ENCODE measurements at places on chromosomes 11 and 22.

GRCh38 chr11:70420008-70420464 lies 21.7 kb downstream of the CTTN start:
- DNase-seq, result no peak

- DNase-seq, result no peak
Observed at GRCh38 chr22:38023045-38023444, 34.2 kb upstream of the PICK1 start.

DNA sequence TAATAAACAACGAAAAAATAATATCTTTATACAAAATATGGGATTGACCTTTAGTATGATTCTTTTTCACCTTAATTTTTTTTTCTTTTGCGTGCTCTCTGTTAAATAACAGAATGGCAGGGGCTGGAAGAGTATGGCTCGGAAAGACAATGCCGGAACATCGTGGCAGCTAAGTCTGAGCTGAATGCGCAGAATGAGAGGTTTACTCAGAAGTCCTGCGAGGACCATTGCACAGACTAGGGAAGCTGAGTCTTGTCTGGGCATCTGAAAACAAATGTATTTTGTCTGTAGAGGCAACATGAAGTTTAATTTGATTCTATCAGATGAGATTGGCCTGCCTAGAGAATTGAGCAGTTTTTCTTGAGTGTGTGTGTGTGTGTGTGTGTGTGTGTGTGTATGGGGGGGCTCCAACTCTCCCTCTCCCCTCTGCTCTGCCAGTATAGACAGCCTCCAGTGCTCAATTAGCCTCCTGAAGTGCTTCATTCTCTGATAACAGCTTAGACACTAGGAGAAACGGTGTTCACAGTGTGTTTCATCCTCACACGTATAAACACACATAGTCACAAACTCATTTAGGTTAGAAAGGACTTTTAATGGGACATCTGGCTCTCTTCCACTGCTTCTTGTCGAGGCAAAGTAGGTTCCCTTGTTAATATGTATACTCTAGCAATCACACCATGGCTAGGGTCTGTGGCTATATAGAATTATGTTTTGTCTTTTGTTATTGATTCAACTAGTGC lies 244.3 kb upstream of the SORL1-AS1 start:
- no peak for DNase-seq

DNA sequence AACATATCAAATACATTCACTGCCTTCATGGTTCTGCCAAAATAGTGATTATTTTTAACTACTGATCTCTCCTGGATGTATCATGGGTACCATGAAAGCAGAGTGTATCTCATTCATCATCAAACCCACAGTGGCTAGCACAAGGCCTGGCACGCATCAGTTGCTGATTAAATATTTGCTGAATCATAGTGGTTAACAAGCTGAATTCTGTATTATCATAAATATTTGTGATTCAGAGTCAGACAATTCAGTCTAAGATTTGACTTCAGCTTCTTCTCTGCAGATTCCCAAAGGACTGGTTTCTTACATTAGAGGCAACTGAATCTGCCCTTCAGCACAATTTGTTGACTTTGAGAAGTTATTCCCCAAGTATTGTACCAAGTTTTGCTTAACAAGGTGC lies 715.8 kb upstream of the LRRC4C start:
- no peak for DNase-seq

- DNase-seq, result peak; percentile 3
Observed at GRCh38 chr22:41302021-41302767, 869 bp downstream of the ZC3H7B start.

- no peak for DNase-seq
Observed at GRCh38 chr22:40383905-40384304, 13.5 kb downstream of the SGSM3 start.

DNA sequence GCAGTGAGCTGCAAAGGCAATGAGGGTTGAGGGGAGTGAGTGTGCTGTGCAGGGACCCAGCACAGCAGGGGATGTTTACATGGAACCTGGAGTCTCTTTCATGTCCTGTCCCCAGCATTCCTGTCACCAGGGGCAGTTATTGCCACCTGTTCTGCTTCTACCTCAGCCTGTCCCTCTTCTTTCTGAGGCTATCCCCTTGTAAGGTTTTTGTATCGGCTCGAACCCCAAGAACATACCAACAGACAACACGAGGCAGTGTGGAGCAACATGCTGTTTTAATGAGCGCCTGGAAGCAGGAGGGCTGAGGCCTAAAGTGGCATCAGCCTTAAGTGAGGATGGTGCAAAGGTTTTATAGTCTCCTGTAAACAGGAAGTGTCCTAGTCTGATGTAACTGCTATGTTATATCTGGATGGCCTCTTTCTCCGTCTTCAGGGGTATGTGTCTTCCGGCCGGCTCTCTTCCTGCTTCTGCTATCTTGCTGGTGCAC lies 3.9 kb downstream of the SCGB2A2 start:
- no peak for DNase-seq

GRCh38 chr22:42214633-42215415 lies 55.6 kb downstream of the TCF20 start:
- no peak for DNase-seq

DNA sequence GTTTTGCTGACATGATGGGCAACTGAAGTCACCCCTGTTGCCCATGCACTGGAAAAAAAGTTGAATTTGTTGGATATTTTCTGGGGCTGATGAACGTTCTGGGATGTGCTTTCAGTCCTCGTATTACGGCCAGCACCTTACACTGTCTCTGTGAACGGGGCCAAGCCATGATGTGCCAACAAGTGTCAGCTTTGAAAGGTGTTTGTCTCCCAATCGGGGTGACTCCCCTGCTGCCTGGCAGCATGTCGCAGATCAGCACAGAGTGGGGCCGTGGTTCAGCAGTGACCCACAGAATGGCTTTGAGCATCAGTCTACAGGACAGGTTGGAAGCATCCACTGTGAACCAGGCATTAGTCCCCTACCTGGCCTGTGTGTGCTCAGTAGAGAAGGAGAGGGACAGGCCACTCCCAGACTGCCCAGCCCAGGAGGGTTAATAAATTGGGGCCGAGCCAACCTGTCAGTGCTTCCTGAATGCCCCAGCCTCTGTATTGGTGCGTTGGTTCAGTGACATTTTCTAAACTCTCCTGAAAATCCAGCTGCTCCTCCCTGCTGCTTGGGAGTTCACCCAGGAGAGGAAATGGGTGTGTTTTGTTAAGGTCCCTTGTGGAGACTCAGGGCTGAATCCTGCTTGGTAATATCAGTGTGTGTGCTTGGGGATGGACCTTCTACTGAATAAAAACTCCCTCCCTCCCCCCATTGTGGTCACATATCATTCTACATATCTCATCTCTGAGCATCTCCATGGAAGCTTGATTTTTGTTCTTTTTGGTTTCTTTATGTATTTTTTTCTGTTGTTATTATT lies 50.7 kb upstream of the TTC12 start:
- no peak for DNase-seq

GRCh38 chr11:38305682-38306081 lies 1707.6 kb upstream of the RAG2 start:
- DNase-seq, result no peak

GRCh38 chr11:60230681-60231080 lies 12.3 kb downstream of the MS4A4E start:
- DNase-seq, result no peak

DNA sequence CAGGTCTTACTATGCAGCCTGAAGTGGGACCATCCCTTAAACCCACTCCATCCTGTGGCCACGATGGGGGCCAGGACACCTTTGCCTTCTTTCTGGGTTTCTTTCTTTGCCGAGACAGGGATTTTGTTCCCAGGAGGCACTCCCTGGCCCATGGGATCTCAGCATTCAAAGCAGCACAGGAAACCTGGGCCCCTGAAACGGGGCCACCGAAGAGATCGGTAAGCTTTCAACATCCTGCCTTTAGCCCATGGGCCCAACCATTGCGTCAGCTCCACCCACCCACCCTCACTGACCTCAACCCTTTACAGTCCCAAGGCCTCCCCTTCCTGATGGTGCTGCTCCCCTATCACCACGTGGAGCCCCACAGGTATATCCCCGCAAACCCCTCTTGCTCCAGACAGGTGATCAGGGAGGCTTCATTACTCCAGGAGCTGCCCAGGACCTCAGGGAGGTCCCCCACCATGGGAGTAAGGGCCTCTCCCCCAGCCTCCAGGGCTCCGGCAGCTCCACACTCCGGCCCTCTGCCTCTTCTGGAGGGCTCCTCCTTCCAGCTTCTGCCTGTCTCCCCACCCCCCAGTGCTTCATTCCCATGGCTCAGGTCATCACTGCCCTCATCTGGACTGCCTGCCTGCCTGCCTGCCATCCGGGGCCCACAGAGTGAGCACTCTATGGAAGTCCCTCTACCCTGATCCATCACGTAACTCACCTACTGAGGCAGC lies 42.0 kb upstream of the TUB start:
- no peak for DNase-seq

GRCh38 chr22:46507451-46508425 lies 29.7 kb downstream of the CELSR1 start:
- DNase-seq, result no peak

All from COR-L47 (cell line).